ENCODE measurements at places on chromosomes 3 and 15.

DNA sequence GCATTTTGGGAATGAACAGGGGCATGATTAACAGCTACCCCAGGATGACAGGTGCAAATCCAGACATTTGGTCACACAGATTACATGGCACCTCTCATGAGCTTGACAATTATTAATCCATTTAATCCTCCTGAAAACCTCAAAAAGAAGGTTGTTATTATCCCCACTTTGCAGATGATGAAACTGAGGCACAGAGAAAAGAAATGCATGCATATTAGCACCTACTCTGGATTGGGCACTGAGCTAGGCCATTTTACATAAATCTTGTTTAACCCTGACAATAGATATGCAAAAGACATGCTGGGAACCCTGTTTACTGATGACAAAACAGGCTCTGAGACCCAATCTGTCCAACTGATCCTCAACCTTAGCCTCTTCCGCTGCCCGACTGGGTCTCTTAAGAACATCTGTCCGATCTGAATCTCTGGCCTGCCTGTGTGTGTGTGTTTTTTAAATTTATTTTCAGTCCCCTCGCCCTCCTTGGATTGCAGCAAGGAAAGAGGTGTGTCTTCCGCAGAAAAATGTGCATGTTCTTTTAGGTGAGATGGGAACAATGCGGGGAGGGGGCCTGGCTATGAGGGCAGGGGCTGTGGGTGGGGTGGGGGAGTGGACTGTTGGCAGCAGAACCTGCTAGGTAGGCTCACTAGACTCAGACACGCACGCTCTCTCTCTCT, 162.5 kb downstream of the WNT7A start:
- peak; percentile 0 for DNase-seq

DNA sequence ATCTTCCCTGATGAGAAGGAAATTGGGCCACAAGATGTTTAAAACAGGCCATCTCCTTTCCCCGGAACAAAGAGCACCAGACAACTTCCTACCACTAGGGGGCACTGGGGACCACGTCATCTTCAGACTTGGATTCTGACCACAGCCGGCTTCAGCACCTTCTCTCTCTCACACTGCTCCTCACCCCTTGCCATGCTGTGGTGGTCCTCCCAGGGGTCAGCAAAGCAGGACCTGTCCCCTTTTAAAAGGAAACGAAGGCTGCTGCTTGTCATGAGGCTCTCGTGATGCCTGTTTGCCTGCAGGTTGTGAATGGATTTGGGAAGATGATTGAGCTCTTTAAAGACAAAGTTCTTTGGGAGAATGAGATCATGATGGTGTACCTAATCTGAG, 16.2 kb downstream of the RFT1 start:
- DNase-seq, result peak; percentile 91

GRCh38 chr3:150371741-150372254, 36.3 kb upstream of the TSC22D2 start:
- peak; percentile 43 for DNase-seq

- no peak for DNase-seq
These were observed 5.7 kb upstream of the APEH start for GRCh38 chr3:49668414-49668797.

- DNase-seq, result no peak
These were observed 21.0 kb upstream of the ATP2B2 start for GRCh38 chr3:10526366-10526765.

DNA sequence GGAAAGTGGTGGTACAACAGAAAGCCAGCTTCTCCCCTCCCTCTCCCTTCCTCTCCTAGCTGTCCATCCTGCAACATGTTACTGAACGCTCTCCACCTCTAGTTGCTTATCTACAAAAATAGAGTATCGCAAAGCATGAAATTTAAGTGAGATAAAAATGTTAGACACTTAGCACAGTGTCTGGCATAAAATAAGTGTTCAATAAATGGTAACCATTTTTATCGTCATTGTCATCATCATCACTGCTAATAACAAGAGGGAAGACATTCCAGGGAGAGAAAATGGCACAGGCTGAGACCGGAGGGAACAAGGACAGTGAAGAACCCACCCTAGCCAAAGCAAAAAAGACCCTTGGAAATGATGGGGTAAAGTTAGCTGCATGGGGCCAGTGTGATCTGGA, 38.7 kb upstream of the SKOR1 start:
- DNase-seq, result no peak

- DNase-seq, result no peak
These were observed 146.6 kb downstream of the THSD4 start for GRCh38 chr15:71261909-71262308.

- no peak for DNase-seq
These were observed 477.8 kb downstream of the FGF12 start for GRCh38 chr3:192249516-192249915.

- DNase-seq, result no peak
These were observed 384.3 kb downstream of the ROBO1 start for GRCh38 chr3:79383402-79384012.

Measured in Ammon's horn (tissue), 1 donor.